ENCODE measurements at places on chromosomes 12 and 14.

DNA sequence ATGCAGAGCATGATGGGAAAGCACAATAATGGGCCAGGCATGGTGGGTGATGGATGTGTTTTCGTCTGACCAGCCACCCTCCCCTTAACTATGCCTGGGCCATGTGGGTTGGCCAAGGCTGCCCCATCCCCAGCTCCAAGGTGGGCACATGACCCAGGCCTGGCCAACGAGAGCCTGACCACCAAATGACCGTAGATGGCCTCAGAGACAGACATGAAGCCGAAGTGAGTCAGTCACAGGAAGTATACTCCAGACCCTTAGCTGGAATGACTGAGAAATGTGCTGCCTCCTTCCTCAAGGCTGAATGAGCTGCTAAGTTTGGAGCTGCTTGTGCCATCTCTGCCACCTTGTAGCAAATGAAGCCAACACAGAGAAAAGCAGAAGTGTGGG, 233.6 kb downstream of the BCL11B start:
- no peak for DNase-seq

- no peak for DNase-seq
These were observed 93.0 kb downstream of the SLC25A47 start for GRCh38 chr14:100416081-100416680.

GRCh38 chr12:92703786-92704185, 997 bp downstream of the PLEKHG7 start:
- no peak for DNase-seq

DNA sequence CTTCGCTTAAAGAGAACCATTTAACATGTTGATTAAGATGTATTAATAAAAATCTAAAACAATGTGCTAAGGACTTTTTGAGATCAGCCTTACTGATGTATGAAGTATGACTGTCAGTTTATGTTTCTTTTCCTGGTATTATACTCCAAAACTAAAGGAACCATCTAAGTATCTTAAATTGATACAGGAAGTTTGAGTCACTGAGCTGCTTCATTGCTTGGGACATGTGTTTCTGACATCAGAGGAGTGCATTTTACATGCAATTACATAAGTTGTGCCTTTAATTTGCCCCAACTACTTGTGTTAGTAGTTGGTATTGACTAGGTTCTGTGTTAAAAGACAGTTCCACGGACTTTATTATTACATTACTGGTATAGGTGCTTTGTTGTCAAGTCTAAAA, 50.9 kb downstream of the PROX2 start:
- DNase-seq, result no peak

DNA sequence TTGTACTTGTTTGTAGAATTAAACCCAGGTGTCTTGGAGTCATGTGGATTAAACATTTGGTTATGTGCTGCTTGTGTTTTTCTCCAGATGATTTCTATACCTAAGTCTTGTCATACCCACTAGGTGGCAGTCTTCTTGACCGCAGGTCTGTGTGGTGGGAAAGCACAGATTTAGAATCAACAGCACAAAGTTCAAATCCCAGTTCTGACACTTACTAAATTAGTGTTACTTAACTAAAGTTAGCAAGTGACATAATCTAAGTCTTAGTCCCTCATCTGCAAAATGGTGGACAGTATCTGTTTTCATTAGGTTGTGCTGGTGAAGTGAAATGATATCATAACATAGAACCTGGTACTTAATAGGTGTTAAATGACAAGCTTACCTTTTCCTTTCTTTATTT, 151.0 kb upstream of the ARHGAP5 start:
- no peak for DNase-seq

DNA sequence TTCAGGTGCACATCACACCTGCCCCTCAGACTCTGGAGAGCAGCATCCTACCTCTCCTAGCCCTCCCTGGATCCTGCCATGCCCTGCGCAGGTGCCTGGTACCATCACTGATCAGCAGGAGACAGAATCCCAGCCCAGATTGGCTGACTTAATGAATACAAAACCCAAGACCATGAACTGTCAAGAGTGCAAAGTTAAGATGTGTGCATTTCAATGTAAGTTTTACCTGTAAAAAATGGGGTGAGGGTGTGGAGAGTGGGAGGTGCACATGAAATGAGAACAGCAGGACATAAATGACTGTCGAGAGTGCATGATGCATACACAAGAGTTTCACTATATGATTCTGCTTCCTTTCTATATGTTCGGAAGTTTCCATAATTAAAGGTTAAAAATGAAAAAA, 57.9 kb upstream of the GPR68 start:
- DNase-seq, result peak; percentile 31

- DNase-seq, result no peak
These were observed 743 bp downstream of the NDUFA12 start for GRCh38 chr12:95002754-95003153.

GRCh38 chr14:89626233-89626806, 209.3 kb upstream of the FOXN3 start:
- no peak for DNase-seq

GRCh38 chr14:88683119-88683518, 109.6 kb downstream of the EML5 start:
- no peak for DNase-seq

- DNase-seq, result no peak
These were observed 9.5 kb upstream of the KRT7 start for GRCh38 chr12:52223406-52224039.

DNA sequence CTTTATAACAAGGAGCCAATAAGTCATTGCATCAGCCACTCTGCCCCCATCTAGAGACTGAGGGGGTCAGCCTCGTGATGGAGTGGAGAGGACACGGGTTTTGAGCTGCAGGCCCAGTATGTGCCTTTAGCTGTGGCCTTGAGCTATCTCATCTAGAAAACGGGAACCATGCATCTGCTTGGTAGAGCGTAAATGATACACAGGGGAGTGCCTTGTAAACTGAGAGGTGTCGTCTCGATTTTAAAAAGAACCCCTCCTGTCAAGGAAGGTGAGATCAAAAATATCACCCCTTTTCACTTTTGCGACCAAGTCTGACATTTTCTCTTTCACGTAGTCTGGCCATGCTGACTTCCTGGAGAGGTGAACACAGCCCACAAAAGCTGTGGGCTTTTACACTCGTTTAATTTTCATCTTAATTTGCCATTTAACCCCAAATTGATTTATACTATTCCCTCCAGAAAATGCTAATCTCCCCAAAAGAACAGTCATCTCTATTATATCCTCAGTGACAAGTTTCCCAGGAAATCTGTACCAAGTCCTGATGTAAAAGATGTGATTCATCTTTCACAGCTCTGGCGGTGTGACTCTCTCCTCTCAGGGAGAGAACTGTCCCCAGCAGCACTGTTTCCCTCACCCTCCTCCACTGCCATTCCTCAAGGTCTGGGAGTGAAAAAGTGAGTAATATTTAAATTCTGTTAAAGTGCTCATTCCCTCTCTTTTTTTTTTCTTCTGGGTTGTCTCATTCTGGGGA, 30.6 kb downstream of the VCPKMT start:
- DNase-seq, result no peak

- no peak for DNase-seq
These were observed 96.0 kb downstream of the SRGAP1 start for GRCh38 chr12:63940310-63941005.

- DNase-seq, result no peak
These were observed 63.8 kb downstream of the CPSF2 start for GRCh38 chr14:92185559-92185958.

- peak; percentile 85 for DNase-seq
These were observed 224.6 kb upstream of the CRY1 start for GRCh38 chr12:107317751-107318555.

DNA sequence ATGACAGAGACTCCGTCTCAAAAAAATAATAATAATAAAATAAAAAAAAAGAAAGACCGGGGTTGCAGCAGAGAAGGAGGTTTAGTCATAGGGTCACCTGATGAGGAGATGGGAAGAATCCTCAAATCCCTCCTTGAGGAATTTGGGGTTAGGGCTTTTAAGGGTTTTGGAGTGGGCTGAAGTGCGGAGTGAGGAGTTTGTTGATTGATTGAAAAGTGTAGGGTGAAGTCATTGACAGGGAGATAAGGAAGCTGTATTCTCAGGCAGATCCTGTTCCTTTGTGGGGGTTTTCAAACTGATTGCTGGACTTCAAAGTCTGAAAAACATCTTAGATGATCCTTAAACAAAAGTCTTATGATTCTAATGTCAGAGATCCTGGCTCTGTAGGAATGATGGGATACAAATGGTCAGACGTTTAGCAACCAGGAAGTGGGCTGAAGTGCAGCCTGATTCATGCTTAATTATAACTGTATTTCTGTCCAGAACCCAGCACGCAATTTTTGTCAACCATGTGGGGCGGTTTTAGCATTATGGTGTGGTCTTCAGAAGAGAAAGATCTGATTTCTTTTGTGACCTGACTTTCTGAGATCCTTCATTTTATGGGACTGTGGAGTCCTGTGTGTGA, 16.0 kb downstream of the FNTB start:
- DNase-seq, result no peak

DNA sequence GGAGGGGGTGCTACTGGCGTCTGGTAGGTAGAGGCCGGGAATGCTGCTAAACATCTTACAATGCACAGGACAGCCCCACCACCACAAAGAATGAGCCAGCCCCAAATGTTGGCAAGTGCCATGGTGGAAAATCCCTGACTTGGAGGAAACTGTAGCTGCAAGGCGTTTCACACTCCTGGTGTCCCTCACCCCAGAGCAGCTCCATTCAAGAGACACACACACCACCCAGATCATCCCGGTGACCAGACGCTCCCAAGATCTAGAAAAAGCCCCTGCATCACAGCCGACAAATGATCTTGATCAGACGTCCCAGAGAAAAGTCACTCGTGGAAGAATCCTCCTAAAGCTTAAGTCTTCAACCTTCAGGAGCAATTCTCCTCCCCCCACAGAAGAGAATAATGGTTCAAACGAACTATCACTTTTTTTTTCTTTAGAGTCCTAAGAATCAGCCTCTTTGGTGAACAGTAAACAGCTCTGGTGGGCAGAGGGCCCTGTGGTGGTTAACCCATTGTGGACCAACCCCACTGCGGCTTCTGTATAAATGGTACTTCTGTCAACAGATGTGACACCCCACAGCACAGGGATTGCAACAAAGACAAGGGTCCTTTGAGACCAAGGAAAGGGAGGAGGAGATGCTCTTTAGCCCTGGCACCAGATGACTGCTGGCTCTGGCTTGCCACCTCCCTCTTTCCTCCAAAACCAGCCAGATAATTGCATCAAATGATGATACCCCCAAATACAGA, 2.7 kb downstream of the GLTP start:
- DNase-seq, result no peak

GRCh38 chr14:51942971-51943370, 46.4 kb upstream of the RTRAF start:
- no peak for DNase-seq

- DNase-seq, result no peak
These were observed 85.3 kb downstream of the LRP6 start for GRCh38 chr12:12181511-12181910.

GRCh38 chr12:40086471-40086870, 19.4 kb downstream of the SLC2A13 start:
- no peak for DNase-seq

GRCh38 chr12:89461649-89462612, 62.7 kb downstream of the GALNT4 start:
- no peak for DNase-seq

GRCh38 chr12:54629925-54630324, 4.8 kb downstream of the LACRT start:
- DNase-seq, result no peak

- no peak for DNase-seq
These were observed 15.0 kb upstream of the NXPH4 start for GRCh38 chr12:57201631-57202030.

DNA sequence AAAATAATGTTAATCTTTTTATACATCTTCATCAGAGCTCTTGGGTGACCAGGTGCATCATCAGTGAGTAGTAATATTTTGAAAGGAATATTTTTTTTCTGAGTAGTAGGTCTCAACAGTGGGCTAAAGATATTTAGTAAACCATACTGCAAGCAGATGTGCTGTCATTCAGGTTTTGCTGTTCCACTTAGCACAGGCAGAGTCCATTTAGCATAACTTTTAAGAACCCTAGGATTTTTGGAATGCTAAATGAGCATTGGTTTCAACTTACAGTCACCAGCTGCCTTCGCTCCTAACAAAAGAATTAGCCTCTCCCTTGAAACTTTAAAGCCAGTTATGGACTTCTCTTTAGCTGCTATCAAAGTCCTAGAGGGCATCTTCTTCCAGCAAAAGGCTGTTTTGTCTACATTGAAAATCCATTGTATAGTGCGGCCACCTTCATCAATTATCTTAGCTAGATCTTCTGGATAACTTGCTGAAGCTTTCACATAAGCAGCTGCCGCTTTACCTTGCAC, 24.6 kb downstream of the RIMKLB start:
- DNase-seq, result no peak

- no peak for DNase-seq
These were observed 7.7 kb upstream of the LRRC23 start for GRCh38 chr12:6896846-6897435.

DNA sequence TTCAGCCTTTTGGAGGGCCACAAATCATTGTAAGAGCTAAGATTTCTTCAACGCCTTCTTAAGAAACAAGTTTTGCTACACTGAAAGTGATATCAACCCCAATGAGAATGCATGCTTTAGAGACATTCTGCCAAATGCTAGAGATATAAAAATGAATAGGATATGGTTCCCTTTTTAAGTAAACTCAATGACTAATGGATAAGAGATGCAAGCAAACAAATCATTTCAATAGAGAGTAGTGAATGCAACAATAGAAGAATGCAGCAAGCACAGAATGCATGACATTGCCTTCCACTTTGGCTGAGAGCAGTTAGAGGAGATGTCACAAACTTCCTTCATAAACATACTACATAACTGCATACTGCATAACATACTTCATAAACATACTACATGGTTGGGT, 116.4 kb downstream of the PDZRN4 start:
- no peak for DNase-seq

GRCh38 chr12:45827974-45828373, 98.5 kb downstream of the ARID2 start:
- no peak for DNase-seq

Data from activated naive CD4-positive, alpha-beta T cell treated with anti-CD3 and anti-CD28 coated beads, Interleukin-2, amount 50 U/mL, for 72 hours (primary cell).